ENCODE measurements at places on chromosomes 11 and 22. TPM values are rescaled to one million over a fixed set of nuclear protein-coding genes. Genes with fewer than 3 reads are reported as not detected.

The P2RX3 gene
- polyA plus RNA-seq = 0.59 TPM

The XKR3 gene
- not detected for polyA plus RNA-seq

The CFAP300 gene
- 5.4 TPM for polyA plus RNA-seq

The SERPIND1 gene
- polyA plus RNA-seq = 3.2 TPM

The FXYD2 gene
- 408 TPM for polyA plus RNA-seq

The VWCE gene
- 1.9 TPM for polyA plus RNA-seq

The HEPHL1 gene
- polyA plus RNA-seq = 0.47 TPM

The SPI1 gene
- polyA plus RNA-seq = 3.5 TPM

The OR52D1 gene
- polyA plus RNA-seq = not detected

The CRYBB3 gene
- polyA plus RNA-seq = 0.32 TPM

The PKP3 gene
- 7.4 TPM for polyA plus RNA-seq

GRCh38 chr11:118114266-118114665 lies 27.5 kb upstream of the SMIM35 start:
- DNase-seq = no peak

DNA sequence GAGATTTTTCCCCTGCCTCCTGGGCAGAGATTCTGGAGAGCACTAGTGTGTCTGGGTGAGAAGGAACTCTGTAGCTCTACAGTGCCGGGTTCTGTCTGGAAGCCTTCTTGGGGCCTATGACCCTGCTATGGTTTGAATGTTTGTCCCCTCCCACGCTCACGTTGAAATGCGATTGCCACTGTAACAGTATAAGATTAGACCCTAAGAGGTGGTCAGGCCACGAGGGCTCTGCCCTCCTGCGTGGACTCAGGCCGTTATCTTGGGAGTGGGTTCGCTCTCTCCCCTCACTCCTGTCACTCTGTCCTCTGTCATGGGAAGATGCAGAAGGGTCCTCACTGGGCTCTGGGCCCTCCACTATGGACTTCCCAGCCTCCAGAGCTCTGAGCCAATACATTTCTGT lies 3.5 kb downstream of the AP5B1 start:
- DNase-seq = no peak

GRCh38 chr22:31556627-31557203 lies 60.4 kb downstream of the SFI1 start:
- no peak for DNase-seq

- DNase-seq = no peak
These were observed at the start of gene LRRC55 for GRCh38 chr11:57181678-57182305. LRRC55 (plus strand) TSS chr11:57181953; CDS start chr11:57182023, 70 bp downstream.

- no peak for DNase-seq
These were observed 89.8 kb downstream of the MN1 start for GRCh38 chr22:27711756-27712155.

GRCh38 chr11:18463439-18463838 lies 7.8 kb downstream of the LDHAL6A start:
- no peak for DNase-seq

GRCh38 chr11:108019870-108020540 lies 11.3 kb downstream of the CUL5 start:
- no peak for DNase-seq

- DNase-seq = no peak
These were observed 12.1 kb upstream of the LRP5 start for GRCh38 chr11:68300076-68300830.

DNA sequence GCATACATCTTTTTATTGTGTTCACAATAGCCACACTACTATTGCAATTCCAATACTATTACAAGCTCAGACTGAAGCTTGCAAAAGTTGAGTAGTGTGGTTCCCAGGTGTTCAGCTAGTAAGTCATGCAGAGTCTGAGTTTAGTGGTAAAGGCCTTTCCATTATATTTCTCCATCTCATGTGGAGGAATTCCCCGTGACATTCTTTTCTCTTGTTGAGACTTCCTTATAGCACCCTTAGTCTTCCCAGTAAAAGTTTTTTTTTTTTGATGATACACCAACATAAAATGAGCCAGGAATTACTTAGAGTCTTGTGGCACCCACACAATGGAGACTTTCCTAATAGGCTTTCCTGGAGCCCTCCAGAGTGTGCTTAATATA lies 110.8 kb downstream of the UVRAG start:
- no peak for DNase-seq

DNA sequence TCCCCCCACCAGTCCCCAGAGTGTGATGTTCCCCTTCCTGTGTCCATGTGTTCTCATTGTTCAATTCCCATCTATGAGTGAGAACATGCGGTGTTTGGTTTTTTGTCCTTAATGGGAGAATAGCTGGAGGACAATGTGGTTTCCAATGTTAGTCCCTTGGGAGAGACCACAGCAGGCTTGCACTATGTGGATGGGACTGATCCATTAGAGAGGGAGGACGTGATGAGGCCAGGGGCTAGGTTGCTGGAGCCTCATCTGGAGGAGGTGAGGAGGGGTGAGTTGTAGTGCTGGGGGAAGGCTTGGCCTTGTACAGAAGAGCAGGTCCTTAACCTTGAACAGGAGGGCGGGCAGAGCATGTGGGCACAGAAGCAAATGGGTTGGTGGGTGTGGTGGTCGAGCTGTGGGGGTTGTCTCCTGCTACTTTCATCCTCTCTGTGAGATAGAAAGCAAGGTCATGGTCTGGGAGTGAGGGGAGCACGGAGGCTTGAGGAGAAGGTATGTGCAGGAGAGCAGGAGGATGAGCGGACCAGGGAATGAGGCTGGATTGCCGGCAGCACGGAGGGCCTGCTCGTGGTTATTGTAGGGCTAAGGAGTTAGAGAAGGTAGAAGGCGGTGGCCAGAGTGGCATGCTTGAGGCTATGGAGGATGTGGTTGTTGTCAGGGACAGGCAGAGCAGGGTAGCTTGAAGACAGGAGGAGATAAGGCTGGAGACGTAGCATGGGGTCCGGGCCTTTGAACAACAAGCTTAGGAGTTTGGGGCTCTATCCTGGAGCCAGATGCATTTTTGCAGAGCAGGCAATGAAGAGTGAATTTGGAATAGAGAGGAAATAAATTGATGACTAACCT lies 11.2 kb upstream of the SREBF2 start:
- no peak for DNase-seq

DNA sequence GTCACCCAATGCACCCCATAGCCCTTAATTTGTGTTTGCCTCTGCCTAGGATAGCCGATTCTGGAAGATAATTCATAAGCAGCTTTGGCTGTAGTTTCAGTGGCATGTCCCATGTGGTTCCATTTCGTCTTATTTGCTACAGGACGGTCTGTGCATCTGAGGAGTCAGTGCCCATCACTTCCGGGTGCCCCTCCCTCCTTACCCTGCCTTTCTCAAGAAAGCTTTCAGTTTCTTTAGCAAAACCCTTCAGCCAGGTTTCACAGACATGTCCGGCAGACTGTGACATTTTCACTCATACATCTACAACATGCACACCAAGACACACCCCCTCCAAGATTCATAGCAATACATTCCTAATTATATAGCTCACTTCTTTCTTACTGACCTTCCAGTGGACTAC lies 14.3 kb downstream of the TP53AIP1 start:
- DNase-seq = no peak

DNA sequence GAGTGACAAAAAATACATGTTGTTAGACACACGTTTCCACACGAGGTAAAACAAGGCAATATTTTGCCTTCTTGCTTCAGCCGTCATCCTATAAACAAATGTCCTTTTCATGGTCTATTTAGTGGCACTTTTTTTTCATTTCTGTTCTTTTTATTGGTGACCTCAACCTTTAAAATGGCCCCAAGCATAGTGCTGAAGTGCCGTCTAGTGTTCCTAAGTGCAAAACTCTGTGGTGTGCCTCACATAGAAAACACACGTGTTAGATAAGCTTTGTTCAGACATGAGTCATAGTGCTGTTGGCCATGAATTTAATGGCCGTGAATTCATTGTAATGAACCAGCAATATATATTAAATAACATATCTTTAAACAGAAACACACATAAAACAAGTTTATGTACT lies 15.6 kb downstream of the OVCH2 start:
- DNase-seq = no peak

- no peak for DNase-seq
These were observed 687 bp downstream of the ALKBH8 start for GRCh38 chr11:107564877-107565218.

- no peak for DNase-seq
These were observed 547.1 kb downstream of the RAB38 start for GRCh38 chr11:87628026-87628580.

- DNase-seq = no peak
These were observed 1.1 kb upstream of the VPS37C start for GRCh38 chr11:61162092-61162941.

DNA sequence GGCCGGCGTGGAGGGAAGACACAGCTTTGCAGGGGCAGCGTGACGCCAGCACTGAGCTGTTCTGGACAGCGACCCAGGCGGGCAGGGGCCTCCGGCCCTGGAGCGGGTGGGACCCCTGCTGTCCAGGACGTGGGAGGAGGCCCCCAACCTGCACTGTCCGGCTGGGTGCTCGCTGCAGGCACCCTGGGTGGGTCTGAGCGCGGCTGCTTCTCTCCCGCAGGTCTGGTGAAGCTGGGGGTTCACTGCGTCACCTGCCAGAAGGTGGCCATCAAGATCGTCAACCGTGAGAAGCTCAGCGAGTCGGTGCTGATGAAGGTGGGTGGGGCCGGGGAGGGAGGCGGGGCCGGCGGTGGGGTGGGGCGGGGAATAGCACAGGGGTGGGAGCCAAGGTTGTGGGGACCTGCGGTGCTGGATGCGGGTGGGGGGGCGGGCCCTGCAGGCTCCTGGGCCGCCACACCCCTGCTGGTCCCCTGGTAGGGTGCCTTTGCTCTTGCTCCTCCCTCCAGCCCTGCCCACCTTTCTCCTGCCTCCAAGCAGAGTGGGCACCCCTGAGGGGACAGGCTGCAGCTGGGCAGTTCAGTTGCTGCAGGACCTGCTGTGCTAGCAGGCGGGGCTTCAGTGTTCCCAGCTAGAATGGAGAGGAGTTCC lies 46.2 kb downstream of the BRSK2 start:
- no peak for DNase-seq

- no peak for DNase-seq
These were observed 6.9 kb downstream of the CDC42EP1 start for GRCh38 chr22:37566903-37567798.

DNA sequence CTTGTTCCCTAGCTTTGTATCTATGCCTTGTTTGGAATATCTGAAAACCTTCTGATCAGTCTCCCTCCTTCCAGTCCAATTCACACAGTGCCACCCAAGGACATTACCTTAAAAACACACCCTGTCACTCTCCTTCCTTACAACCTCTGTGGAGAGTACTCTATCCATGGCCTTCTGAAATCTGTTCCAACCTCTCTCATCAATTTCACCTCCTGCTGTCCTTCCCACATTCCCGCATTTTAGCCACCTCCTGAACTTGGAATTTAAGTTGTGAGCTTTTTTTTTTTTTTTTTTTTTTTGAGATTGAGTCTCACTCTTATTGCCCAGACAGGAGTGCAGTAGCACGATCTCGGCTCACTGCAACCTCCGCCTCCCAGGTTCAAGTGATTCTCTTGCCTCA lies 824.8 kb downstream of the METTL15 start:
- no peak for DNase-seq

DNA sequence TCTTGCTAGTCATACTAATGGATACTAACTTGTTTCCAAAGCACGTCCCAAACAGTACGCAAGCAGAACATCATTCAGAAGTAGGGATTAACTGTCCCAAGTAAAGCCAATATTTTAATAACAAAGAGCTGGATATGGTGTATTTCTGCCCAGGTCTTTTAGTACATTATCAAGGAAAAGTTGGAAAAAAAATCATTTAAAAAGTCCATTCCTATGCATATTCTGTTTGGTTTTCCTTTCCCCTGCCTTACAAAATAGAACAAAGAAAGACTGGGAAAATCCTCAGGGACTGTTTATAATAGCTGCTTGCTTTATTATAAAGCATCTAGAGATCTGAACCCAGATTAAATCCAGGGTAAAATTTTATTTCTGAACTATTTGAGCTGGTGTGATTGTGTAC lies 83.9 kb downstream of the UVRAG start:
- DNase-seq = no peak

GRCh38 chr22:29916007-29916544 lies 33.1 kb downstream of the MTMR3 start:
- no peak for DNase-seq

- no peak for DNase-seq
These were observed 2.2 kb upstream of the KMT2A start for GRCh38 chr11:118434123-118434552.

DNA sequence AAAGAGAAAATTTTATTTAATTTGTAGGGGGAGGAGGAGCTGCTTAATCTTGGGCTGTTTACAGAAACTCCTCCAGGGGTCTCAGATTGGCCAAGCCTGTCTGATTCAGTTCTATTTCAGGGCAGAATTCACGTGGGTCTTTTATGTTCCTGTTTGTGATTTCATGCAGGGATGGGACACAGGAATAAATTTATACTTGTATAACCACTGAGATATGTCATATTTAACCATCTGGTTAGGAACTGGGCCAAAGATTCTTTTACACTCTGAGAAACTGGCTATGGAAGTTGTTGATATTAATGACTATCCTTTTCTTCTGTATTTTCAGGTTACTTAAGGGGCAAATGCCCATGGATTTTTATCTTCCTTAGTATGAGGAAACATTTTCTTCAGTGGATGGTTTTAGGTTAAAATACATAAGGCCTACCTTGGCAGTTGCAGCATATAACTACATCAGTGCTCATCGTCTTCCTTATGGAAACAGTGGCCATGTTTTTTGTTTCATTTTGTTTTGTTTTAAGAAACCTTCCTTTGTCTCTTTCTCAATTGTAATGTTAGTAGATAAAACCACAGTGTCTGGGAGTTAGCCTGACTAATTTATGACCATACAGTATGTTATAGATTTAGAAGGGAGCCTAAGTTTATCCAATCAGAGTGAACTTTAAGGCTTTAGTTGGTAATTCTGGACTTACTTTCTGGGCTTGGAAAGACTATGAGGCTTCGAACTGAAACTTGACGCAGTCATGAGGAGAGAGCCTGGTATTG lies 132.4 kb upstream of the ANO3 start:
- no peak for DNase-seq

All from right renal pelvis (tissue), 4 donors.